Lung (tissue), 17 donors: ENCODE measurements at places on chromosomes 12 and 14. TPM values are rescaled to one million over a fixed set of nuclear protein-coding genes. Genes with fewer than 3 reads are reported as not detected.

A2M gene
- 2,674 TPM for total RNA-seq

PZP gene
- total RNA-seq = 3.8 TPM

PAWR gene
- 119 TPM for total RNA-seq

- H3K27ac ChIP-seq = no peak overlapping the region
- DNase-seq = peak; percentile 61
- peaks cover 2% of the 10 kb centered on the region for H3K4me1 ChIP-seq
These were observed 211.7 kb upstream of the FKBP4 start for GRCh38 chr12:2583091-2583497.

ANKRD33 gene
- total RNA-seq = 0.14 TPM

GRCh38 chr14:54529811-54530210 lies 20.1 kb downstream of the CGRRF1 start:
- DNase-seq = no peak
- H3K27me3 ChIP-seq = no peaks in the 10 kb centered on the region
- H3K36me3 ChIP-seq = peaks cover 4% of the 10 kb centered on the region
- H3K4me3 ChIP-seq = no peak overlapping the region
- no peak overlapping the region for H3K27ac ChIP-seq
